ENCODE measurements at places on chromosomes 16 and 17. TPM values are rescaled to one million over a fixed set of nuclear protein-coding genes. Genes with fewer than 3 reads are reported as not detected.

STH gene
- total RNA-seq = not detected

SNAI3 gene
- total RNA-seq = 0.33 TPM

NTN3 gene
- total RNA-seq = under 0.01 TPM

CFAP97D1 gene
- total RNA-seq = not detected

TBX2 gene
- 0.29 TPM for total RNA-seq

CRHR1 gene
- not detected for total RNA-seq

VAT1L gene
- 1.7 TPM for total RNA-seq

C17orf67 gene
- total RNA-seq = 2.0 TPM

TAOK2 gene
- total RNA-seq = 128 TPM

LRRC37A2 gene
- 11.7 TPM for total RNA-seq

TMED6 gene
- total RNA-seq = 0.19 TPM

USP31 gene
- total RNA-seq = 27.1 TPM

CCL13 gene
- total RNA-seq = not detected

IL17C gene
- total RNA-seq = 0.33 TPM

BCO1 gene
- 0.19 TPM for total RNA-seq

ALOX12B gene
- not detected for total RNA-seq

TGFB1I1 gene
- total RNA-seq = 57.3 TPM

KRTAP4-7 gene
- total RNA-seq = not detected

ST6GALNAC2 gene
- under 0.01 TPM for total RNA-seq

CCDC154 gene
- total RNA-seq = 0.10 TPM

CCL5 gene
- total RNA-seq = 0.65 TPM

KRT36 gene
- total RNA-seq = not detected

MPV17L gene
- 0.10 TPM for total RNA-seq

FOXF1 gene
- total RNA-seq = 0.65 TPM

LRRC37A gene
- 1.3 TPM for total RNA-seq

CACNA1H gene
- total RNA-seq = under 0.01 TPM

NUFIP2 gene
- 51.8 TPM for total RNA-seq

PYDC1 gene
- total RNA-seq = not detected

IGF2BP1 gene
- total RNA-seq = 8.0 TPM

GRIN2C gene
- 0.19 TPM for total RNA-seq

HBA2 gene
- not detected for total RNA-seq

CIITA gene
- 0.10 TPM for total RNA-seq

SSTR5 gene
- 1.3 TPM for total RNA-seq

TRPV2 gene
- total RNA-seq = 22.9 TPM

CXCL16 gene
- 2.0 TPM for total RNA-seq

DNAAF1 gene
- 0.10 TPM for total RNA-seq

CD300E gene
- not detected for total RNA-seq

C1QL1 gene
- total RNA-seq = not detected

SALL1 gene
- total RNA-seq = not detected

TBX6 gene
- total RNA-seq = 0.33 TPM

CCDC200 gene
- not detected for total RNA-seq

RASL10B gene
- 0.33 TPM for total RNA-seq

TSNAXIP1 gene
- 0.33 TPM for total RNA-seq

SLC2A4 gene
- total RNA-seq = 0.33 TPM

FNDC8 gene
- not detected for total RNA-seq

NPW gene
- total RNA-seq = 0.98 TPM

ST3GAL2 gene
- 44.7 TPM for total RNA-seq

CCL8 gene
- total RNA-seq = 0.38 TPM

C17orf78 gene
- total RNA-seq = not detected

GSDMA gene
- total RNA-seq = not detected

SCGB1C2 gene
- total RNA-seq = not detected

KCNAB3 gene
- 0.98 TPM for total RNA-seq

AXIN2 gene
- total RNA-seq = 7.5 TPM

C16orf92 gene
- not detected for total RNA-seq

SOX9 gene
- not detected for total RNA-seq

FAM171A2 gene
- 8.4 TPM for total RNA-seq

All from vein endothelial cell (primary cell).